Sigmoid colon (tissue), 7 donors: ENCODE measurements at places on chromosomes 12 and 14. TPM values are rescaled to one million over a fixed set of nuclear protein-coding genes. Genes with fewer than 3 reads are reported as not detected.
A peak's percentile ranks its signal among the peaks of the same experiment; 100 is the strongest.

SERPINA9 gene
- total RNA-seq, result not detected

GRCh38 chr12:120071493-120072020 lies 45.0 kb downstream of the RAB35 start:
- H3K27me3 ChIP-seq, result no peaks in the 10 kb centered on the region
- no peak overlapping the region for H3K27ac ChIP-seq
- H3K4me3 ChIP-seq, result no peak overlapping the region
- DNase-seq, result no peak
- H3K4me1 ChIP-seq, result no peaks in the 10 kb centered on the region

- H3K27me3 ChIP-seq, result no peaks in the 10 kb centered on the region
- no peaks in the 10 kb centered on the region for H3K36me3 ChIP-seq
- H3K4me3 ChIP-seq, result no peak overlapping the region
- no peak overlapping the region for H3K27ac ChIP-seq
Measured at GRCh38 chr12:122932207-122932606, 34.1 kb downstream of the ABCB9 start.

GRCh38 chr12:78866518-78866917 lies 1.9 kb downstream of the SYT1 start:
- no peak overlapping the region for H3K27ac ChIP-seq
- no peaks in the 10 kb centered on the region for H3K36me3 ChIP-seq
- H3K4me3 ChIP-seq, result no peak overlapping the region
- H3K4me1 ChIP-seq, result peaks cover 22% of the 10 kb centered on the region
- H3K27me3 ChIP-seq, result no peaks in the 10 kb centered on the region

DIO3 gene
- total RNA-seq, result 2.1 TPM

GRCh38 chr12:39007619-39008018 lies 102.2 kb upstream of the CPNE8 start:
- no peaks in the 10 kb centered on the region for H3K27me3 ChIP-seq
- no peaks in the 10 kb centered on the region for H3K4me1 ChIP-seq
- DNase-seq, result no peak
- no peak overlapping the region for H3K27ac ChIP-seq
- no peaks in the 10 kb centered on the region for H3K36me3 ChIP-seq

TOMM20L gene
- total RNA-seq, result not detected

- peaks cover 25% of the 10 kb centered on the region for H3K4me1 ChIP-seq
- no peaks in the 10 kb centered on the region for H3K36me3 ChIP-seq
- peak overlapping the region; percentile 67 for H3K4me3 ChIP-seq
Measured at GRCh38 chr14:89955022-89955744, 544 bp upstream of the TDP1 start.

DNA sequence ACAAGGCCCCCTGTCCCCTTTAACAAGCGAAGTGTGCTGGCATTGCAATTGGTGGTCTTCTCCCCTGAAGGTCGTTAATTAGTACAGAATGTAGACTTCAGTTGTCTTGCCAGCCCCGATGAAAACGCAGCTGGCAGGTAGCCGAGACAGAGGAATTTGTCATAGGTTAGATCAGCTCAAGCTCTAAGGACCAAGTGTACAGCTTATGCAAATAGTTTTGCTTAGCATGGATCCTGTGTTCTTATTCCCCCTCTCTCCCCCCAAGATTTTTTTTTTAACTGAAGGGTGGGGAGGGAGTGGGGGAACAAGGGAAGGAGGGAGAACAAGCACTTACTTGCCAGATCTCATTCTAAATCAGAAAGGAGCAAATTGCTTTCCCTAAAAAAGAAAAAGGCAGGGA lies 58.6 kb upstream of the PARP11 start:
- no peaks in the 10 kb centered on the region for H3K4me1 ChIP-seq
- H3K27me3 ChIP-seq, result peaks cover 16% of the 10 kb centered on the region
- no peak overlapping the region for H3K4me3 ChIP-seq
- H3K36me3 ChIP-seq, result no peaks in the 10 kb centered on the region
- DNase-seq, result no peak
- no peak overlapping the region for H3K27ac ChIP-seq

- no peaks in the 10 kb centered on the region for H3K4me1 ChIP-seq
- no peak overlapping the region for H3K27ac ChIP-seq
- no peak for DNase-seq
- no peaks in the 10 kb centered on the region for H3K36me3 ChIP-seq
- no peaks in the 10 kb centered on the region for H3K27me3 ChIP-seq
Measured at GRCh38 chr14:22220427-22220826, 368.6 kb downstream of the DAD1 start.

GRCh38 chr14:105860615-105861580 lies 334.5 kb downstream of the TMEM121 start:
- no peak overlapping the region for H3K27ac ChIP-seq
- no peaks in the 10 kb centered on the region for H3K36me3 ChIP-seq
- DNase-seq, result peak; percentile 40
- no peak overlapping the region for H3K4me3 ChIP-seq
- H3K27me3 ChIP-seq, result no peaks in the 10 kb centered on the region
- no peaks in the 10 kb centered on the region for H3K4me1 ChIP-seq

DNA sequence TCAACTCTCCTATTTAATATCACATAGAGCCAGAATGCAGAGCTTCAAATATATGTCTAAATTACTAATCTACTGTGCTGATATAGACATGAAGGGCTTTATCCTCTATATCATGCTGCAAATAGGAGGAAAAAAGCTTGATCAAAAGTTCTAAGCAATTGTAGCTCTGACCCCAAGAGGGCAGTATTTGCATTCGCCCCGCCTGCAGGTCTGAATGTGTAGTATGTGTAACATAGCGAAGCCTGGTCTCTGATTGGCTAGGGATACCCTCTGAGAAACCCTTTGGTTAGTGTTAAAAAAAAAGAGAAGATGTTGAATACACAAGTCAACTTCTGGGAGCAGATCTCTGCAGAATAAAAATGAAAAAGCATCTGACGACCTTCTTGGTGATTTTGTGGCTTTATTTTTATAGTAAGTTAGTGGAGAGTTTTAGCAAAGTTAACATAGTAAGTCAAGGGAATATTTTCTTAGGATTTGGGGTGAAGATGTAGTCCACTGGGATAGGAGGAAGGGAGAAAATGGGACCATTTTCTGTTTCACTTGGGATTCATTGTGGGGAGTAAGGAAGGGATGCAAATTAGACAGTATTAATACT lies 151.6 kb upstream of the OR4E1 start:
- no peak overlapping the region for H3K4me3 ChIP-seq
- no peaks in the 10 kb centered on the region for H3K27me3 ChIP-seq
- DNase-seq, result no peak
- H3K4me1 ChIP-seq, result no peaks in the 10 kb centered on the region
- no peak overlapping the region for H3K27ac ChIP-seq
- no peaks in the 10 kb centered on the region for H3K36me3 ChIP-seq

PPP1R13B gene
- 9.9 TPM for total RNA-seq

PIWIL1 gene
- total RNA-seq, result not detected

DNA sequence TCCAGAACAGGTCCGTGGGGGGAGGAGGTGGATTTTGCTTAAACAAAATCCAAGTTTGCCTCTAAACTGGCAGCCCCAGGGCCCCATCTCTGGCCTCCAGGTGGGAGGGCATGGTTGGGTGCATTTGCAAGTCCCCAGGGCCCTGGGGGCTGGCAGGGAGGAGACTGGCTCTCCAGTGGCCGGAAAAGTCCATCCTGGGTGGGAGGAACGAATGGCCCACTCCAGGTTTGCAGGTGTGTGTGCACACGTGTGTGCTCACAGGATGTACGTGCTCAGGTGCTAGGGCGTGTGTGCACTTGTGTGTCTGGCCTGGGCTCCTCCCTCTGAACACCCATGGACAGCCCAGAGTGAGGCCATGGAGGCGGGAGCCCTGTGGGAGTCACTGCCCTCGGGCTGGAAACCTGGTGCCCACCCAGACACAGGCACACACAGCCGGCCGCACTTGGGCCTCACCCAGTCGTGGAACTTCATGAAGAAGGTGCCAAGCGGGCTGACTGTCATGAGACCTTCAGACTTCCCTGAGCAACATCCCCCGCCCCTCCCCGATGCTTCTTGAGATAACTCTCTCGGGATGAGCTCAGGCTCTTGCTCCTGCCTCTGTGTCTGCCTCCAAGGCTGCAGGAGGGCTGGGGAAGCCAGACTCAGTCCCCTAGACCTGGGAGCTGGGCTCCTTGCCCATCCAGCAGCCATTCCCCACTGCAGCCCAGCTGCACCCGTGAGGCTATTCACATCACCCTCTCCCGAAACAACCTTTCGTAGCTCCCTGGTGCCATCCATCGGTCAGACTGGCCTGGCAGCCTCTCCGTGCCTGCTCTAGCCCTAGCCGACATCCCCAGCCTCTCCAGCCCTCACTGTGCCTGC lies 9.4 kb downstream of the AHNAK2 start:
- H3K4me3 ChIP-seq, result peak overlapping the region; percentile 49
- H3K36me3 ChIP-seq, result no peaks in the 10 kb centered on the region
- peak; percentile 88 for DNase-seq
- peak overlapping the region; percentile 95 for H3K27ac ChIP-seq
